ENCODE measurements at places on chromosomes 16 and 17.

GRCh38 chr17:66545918-66546317 is 243.5 kb downstream of the PRKCA start:
- no peak for DNase-seq

- no peak for DNase-seq
Measured at GRCh38 chr16:23754594-23755483, at the start of gene CHP2. CHP2 (plus strand) TSS chr16:23755026; CDS start chr16:23755050, 24 bp downstream.

- no peak for DNase-seq
Measured at GRCh38 chr17:17768424-17769088, 68.2 kb downstream of the SREBF1 start.

- DNase-seq: no peak
Measured at GRCh38 chr17:19671433-19671832, 22.9 kb downstream of the ALDH3A2 start.

DNA sequence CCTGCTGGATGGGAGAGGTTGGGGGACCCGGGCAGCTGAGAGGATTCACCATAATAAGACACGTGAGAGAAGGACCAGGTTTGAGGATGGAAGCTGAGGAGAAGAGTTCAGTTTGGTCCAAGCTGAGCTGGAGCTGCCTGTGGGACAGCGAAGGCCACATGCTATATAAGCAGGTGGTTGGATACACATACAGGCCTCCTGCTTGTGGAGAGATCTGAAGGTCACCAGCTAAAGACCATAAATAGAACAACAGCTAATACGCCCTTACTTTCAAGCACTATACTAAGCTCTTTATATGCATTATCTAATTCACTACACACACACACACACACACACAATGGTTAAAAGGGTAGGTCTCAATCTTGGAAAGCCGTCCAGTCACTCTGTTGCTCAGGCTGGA is 32.1 kb downstream of the DUSP14 start:
- DNase-seq: no peak

Measured in H1 (cell line).